ENCODE measurements at places on chromosomes 5 and 9.

DNA sequence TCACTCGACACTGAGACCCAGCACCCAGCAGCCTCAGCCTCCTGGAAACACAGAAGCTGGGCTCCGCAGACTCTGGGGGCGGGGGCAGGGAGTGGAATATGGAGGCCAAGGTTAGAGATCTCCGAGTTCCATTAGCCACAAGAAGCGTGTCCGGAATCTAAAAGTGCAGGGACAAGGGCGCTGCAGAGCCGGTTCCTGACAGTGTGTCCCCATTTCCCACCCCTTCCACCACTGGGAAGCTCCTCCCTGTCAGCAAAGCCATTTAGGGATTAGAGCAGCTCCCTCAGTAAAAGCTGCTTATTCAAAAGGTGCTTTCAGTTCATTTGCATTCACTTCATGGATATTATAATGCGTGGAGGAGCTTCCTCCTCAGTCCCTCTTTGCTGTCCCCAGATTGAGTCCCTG, 74.1 kb upstream of the HSPA9 start:
- DNase-seq, result no peak

- no peak for DNase-seq
Observed at GRCh38 chr5:53302529-53302928, 177.9 kb upstream of the FST start.

GRCh38 chr9:76159293-76159926, 234.8 kb downstream of the RFK start:
- DNase-seq, result no peak

DNA sequence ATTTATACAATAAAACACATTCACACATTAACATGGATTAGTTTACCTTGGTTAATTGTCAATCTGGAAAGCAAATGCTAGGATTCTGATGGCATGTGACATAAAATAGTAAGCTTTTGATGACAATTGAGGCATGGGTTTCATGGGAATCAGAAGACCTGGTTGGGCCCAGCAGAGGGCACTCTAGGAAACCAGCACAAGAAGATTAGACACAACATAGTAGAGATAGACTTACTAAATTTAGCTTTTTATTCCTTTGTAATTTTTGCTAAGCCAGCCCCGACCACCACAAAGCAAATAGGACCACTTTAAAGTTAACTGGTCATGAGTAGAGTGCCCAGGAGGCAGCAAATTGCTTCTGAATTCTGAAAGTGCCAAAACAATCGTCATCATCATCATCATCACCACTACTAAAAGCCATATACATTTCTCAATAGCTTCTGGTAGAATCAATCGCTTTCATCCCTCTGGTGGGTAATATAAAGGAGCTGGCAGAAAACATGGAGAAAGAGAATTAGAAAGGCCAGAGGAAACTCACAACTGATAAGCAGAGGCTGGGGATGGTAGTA, 163.2 kb downstream of the ARRDC3 start:
- peak; percentile 7 for DNase-seq

DNA sequence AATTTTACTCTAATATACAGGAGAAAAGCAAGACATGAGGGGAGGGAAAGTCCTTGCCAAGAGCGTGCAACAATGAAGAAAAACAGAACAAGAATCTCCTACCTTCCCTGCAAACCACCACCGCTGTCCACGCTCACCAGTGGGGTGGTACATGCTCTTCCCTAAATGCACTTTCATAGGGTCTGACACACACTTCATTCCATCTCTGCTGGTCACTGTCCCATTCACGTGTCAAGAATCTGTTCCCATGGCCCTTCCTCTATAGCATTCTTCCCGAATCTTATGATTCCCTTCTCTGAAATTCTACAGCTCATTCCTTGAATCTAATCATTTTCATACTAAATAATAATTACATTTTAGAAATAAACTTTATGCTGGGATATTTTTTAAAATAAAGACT, 11.4 kb upstream of the DNAH5 start:
- no peak for DNase-seq

GRCh38 chr5:111478898-111479297, 33.4 kb downstream of the STARD4 start:
- no peak for DNase-seq

DNA sequence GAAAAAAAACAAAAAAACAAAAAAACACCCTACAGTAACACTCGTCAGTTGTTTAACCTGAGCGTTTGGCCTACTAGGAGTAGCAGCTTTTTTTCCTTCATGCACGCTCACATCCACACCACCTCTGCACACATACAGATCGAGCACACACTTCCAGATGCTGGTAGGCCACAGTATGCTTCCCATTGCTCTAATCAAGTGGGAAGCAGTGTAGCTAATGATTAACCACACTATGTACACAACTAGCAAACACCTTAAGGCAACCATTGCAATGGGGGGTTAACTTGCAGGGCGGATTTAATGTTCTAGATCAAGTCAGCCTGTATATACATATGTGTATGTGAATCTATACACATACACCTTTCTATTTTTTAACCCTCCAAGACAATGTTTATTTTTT, 65.5 kb upstream of the GLRX start:
- DNase-seq, result no peak

Data from stimulated activated naive CD4-positive, alpha-beta T cell (primary cell).